ENCODE measurements at places on chromosomes 3 and 15. TPM values are rescaled to one million over a fixed set of nuclear protein-coding genes. Genes with fewer than 3 reads are reported as not detected.

GRCh38 chr15:45612790-45613415, 21.9 kb upstream of the SQOR start:
- DNase-seq: no peak

GRCh38 chr15:84987949-84988624, 6.4 kb downstream of the PDE8A start:
- no peak for DNase-seq

DNA sequence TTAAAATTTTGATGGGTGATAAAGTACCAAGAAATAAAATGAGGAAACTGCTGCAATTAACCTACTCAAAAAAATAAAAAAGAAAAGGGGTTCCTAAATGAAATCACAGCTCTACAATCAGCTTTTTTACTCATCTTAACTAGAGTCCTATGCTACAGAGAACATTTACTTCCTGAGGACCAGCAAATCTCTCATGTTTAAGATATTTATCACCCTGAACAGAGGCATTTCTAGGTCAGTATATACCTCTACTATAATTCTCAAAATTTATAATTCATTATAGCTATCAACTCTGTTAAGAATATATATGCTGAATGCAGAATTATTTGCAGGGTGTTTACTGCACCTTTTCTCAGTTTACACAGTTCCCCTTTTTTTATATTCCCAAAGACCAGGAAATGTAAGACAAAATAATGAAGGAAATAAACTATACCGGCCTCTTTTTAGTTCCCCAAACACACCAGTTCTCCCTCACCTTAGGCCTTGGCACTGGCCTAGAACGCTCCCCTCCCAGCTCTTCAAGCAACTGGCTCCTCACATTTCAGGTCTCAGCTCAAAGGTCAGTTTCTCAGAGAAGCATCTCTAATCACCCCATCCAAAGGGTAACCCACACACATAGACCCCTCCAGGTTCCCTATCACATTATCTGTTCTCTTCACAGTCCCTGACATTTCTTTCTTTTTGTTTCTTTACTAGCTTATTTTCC, 71.1 kb downstream of the LRRFIP2 start:
- DNase-seq: no peak

DNA sequence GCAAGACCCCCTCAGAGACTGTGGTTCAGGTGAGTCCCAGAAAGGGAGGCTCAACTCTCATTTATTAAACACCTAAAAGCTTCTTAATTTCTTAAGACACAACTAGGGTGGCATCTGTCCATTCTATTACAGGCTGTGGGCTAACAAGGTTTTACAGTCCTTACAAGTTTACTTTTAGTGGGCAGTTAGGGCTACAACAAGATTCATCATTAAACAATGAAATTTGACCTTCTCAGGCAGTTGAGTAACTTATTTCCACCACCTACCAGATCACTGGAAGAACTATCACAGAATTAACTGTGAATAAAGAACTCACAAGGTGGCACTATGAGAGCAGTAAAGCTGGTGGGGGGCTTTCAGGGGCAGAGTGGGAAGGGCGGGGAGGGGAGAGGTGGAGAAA, 132.6 kb downstream of the PLD1 start:
- no peak for DNase-seq

- DNase-seq: no peak
Observed at GRCh38 chr15:39246523-39246922, 334.4 kb upstream of the THBS1 start.

DNA sequence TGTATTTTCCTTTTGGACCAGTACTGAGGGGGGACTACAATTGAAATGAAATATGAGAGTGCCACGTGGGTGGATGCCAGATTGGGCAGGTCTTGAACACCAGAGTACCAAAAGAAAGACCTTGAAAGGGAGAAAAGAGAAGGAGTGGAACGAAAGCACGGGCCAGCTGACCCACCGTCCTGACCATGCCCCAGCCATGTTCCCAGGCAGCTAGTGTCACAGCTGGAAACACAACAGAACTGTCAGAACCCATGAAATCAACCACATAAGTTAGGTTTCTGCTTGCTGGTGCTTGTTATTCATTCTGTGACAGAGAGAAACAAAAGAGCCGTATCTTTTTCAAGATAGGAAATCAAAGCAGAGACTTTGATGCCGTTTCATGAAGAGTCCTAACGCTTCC, 268.8 kb downstream of the MEX3B start:
- no peak for DNase-seq

- DNase-seq: no peak
Observed at GRCh38 chr3:108251265-108251664, 29.0 kb upstream of the IFT57 start.

- no peak for DNase-seq
Observed at GRCh38 chr3:197504641-197505121, 51.1 kb downstream of the BDH1 start.

DNA sequence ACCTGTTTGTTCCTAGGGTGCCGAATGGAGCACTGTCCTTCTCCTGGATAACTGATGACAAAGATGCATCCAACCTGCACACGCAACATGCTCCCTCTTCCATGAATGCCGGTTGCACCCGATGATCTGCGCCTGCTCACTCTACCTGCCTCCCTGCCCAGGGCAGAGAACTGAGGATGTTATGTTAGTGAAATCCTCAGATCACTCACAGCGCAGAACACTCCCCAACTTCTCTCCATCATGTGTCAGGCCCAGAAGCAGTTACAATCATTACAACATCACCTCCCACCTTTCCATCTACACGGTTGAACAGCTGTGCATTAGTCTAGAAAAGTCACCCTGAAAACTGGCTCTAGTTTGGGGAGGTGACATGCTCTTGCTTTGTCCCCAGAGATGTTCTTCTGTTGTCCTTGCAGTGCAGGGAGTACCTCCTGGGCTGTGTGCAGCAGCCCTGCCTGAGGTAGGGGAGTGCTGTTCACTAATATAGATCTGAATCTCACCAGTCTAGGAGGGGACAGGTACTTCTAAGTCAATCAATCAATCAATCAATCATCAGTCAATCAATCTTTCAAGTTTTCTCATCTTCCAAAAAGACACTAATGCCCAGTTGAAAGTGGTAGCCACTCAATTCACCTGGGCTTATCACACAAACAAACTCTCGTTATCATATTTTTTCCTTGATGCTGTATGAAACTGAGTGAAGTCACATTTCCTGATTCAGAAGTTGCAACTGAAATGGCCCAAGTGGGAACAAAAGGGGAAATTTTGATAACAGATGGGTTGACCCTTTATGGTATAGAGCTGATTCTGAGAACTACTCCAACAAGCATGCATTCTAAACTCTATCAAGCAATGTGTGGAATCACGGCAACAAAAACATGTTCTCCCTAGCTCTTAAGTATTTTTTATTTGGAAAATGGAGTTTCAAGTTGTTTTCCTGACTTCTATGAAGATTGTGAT, 15.4 kb upstream of the ISLR start:
- DNase-seq: no peak

- no peak for DNase-seq
Observed at GRCh38 chr3:78035131-78035641, 995.3 kb downstream of the ROBO2 start.

- no peak for DNase-seq
Observed at GRCh38 chr15:62449638-62450037, 284.6 kb upstream of the C2CD4B start.

DNA sequence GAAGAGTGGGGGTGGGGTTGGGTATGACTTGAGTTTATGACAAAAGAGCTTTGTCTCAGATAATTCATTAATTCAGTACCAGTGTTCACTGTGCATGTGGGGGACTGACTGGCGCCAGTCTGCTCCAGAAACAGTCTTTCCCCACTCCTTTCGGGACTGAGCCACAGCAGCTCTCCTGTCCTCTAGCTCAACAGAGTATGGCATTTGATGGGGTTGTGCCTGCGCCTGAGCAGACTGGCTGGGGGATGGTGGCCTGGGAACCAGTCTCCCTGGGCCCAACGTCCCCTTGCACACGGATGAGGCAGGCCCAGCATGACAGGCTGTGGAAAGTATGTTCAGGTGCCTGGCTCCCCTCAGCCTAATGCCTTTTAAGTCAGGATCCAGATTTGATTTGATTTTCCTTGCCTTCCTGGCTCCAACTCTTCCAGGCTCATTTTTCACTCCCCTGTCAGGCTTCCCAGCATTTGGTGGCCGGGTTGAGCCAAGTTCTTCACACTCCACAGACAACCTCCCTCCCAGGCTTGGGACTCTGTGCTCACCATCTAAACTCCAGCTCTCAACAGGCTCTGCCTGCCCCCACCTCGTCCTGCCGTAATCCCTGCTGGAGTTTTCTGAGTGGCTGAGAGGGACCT, 105.0 kb downstream of the MYLK start:
- DNase-seq: no peak

GRCh38 chr3:45965253-45965652, 22.0 kb downstream of the CXCR6 start:
- DNase-seq: no peak

- DNase-seq: no peak
Observed at GRCh38 chr15:81612631-81613030, 238.6 kb upstream of the TMC3 start.

- peak; percentile 28 for DNase-seq
Observed at GRCh38 chr3:63613561-63613960, 38.9 kb upstream of the SNTN start.

GRCh38 chr15:39313881-39314280, 267.0 kb upstream of the THBS1 start:
- DNase-seq: no peak

- DNase-seq: no peak
Observed at GRCh38 chr3:43213631-43214030, 72.7 kb upstream of the SNRK start.

GRCh38 chr3:75938921-75939320, 153.6 kb upstream of the ZNF717 start:
- DNase-seq: no peak

GRCh38 chr15:93614386-93615104, 525.5 kb upstream of the RGMA start:
- DNase-seq: no peak

DNA sequence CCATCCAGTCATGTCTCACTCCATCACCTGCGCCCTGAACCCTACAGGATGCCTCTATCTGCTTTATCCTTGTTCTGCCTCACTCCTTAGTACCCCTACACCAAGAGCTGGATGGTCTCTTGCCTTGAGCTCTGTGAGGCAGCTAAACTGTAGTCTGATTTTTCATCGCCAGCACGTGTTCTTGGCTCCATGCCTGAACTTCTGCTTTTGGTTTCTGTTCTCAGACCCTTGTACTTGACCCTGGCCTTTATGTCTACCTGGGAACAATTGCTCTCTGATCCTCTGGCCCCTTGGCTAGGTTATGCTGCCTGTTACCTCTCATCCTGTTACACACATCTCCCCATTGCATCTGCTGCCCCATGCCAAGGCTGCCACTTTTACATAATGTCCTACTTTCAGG, 318.0 kb upstream of the LMCD1 start:
- no peak for DNase-seq

DNA sequence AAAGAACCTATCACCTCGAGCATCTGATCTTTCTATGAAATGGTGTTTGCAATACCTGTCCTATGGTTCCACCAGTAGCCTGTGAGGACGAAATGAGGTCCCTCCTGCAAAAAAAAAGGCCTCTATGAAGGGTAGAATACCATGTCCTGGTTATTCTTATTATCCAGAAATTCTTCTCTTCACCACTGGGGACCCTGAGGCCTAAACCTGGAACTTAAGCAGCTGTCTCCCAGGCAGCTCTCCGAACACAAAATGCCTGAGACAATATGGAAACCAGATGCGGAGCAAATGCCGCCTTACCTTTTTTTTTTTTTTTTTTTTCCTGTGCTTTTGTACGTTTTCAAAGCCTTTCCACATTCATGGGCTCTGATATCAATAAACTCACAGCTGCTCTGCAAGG, 62.1 kb upstream of the WNT5A start:
- no peak for DNase-seq

DNA sequence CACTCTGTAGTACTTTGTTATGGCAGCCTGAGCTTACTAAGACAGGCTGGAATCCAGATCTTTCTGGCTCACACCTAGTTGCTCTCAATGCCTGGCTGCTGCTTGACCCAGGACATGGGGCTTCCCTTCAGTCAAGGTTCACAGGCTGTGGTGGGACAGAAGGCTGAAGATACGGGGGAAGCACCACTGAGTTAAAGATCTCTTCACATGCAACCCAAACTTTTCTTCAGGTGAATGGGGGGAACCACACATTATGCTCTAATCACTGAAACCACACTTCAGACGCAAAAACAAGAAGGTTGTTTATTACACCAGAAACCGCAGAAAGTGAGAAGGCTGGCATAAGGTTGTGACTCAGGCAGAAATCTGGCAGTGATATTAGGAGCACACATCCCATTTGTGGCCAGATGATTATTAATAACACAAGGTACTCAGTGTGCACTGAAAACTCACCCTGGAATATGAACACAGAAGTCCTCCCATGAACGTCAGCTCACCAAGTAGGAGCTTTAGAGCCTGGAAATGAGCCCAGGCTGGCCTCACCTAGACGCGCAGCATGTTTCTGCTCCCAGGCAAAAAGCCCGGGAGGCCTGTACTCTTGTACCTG, 230.5 kb upstream of the CHRNA7 start:
- DNase-seq: no peak

- peak; percentile 26 for DNase-seq
Observed at GRCh38 chr15:101264011-101264410, 12.2 kb upstream of the CHSY1 start.

- peak; percentile 15 for DNase-seq
Observed at GRCh38 chr3:114362815-114363214, 69.0 kb downstream of the TIGIT start.

GRCh38 chr3:135930255-135930654, 35.3 kb upstream of the PPP2R3A start:
- DNase-seq: no peak

DNA sequence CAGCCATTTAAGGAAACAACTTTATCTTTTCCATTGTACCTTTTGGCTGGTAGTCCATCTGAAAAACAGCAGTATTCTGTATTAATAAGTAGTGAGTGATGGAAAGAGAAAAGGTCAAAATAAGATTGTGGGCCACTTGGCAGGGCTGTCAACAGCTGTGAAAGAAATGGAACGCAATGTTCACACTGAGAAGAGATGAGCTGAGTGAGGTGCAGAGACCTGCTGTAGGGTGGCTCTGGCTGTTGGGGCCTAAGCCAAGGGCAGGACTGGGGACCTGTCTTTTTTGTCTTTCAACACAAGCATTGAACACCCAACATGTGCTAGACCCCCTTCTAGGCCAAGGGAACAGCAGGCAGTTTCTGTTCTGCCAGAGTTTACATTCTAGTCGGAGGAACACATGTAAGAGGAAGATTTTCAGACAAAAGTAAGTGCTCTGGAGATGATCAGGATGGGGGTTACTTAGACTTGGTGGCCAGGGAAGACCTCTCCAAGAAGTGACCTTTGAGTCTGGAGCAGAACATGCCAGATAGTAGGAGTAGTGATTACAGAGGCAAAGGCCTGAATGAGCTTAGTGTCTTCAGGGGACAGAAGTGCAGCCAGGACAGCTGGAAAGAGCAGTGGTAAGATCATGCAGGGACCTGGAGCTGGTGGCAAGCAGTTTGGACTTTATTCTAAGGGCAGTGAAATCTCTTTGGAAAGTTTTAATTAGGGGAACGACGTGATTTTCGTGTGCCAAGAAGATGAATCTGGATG, 29.6 kb downstream of the TSEN2 start:
- no peak for DNase-seq

The RBPMS2 gene
- total RNA-seq: 0.11 TPM

The SMAD3 gene
- total RNA-seq: 19.5 TPM

The ZNF620 gene
- 0.69 TPM for total RNA-seq

The SLC24A5 gene
- not detected for total RNA-seq

The SETD2 gene
- total RNA-seq: 22.7 TPM

The TAGLN3 gene
- not detected for total RNA-seq

The PPM1L gene
- 0.24 TPM for total RNA-seq

The IL17RC gene
- total RNA-seq: 19.5 TPM

The COX17 gene
- 36.0 TPM for total RNA-seq

The FBXW12 gene
- not detected for total RNA-seq

The PLAAT1 gene
- 1.4 TPM for total RNA-seq

The LMAN1L gene
- total RNA-seq: not detected

The WNT5A gene
- total RNA-seq: 18.8 TPM

The RASL12 gene
- 181 TPM for total RNA-seq

The OR5K2 gene
- total RNA-seq: not detected
